Activated CD4-positive, alpha-beta T cell treated with anti-CD3 and anti-CD28 coated beads, Interleukin-2, amount 50 U/mL, for 24 hours (primary cell): ENCODE measurements at places on chromosomes 1 and 21.

DNA sequence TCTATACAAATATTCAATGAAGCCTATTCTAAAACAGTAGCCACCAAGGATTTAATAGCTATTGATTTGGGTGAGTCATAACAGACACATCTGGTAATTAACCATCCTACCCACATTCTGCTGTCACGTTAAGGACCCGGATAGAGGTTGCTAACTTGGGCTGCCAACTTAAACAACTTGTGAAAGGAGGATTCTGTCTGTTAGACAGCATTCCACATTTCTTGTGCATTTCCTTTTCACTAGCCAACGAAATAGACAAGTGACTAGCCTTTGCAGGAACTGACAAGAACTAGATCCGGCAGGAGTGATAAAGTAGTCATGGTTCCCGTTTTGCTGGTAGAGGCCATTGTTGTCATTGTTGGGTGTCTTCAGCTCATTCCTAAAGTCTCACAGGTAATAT is 9.5 kb downstream of the DSCAM start:
- DNase-seq = no peak

DNA sequence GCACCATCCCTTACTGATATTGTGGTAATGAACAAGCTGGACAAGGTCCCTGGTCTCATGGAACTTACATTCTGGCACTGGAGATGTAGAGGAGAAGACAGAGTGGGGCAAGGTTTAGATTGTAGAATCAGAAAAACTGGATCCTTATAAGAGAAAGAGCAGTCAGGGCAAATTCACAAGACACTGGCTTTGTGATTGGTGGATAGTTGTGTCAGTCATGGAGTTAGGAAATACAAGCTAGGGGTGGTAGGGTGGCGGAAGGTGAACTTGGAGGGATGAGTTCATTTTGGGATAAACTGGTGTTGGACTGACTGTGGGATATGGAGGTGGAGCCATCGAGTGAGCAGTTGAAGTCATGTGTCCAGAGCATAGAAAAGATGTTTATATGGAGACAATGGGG is 3.7 kb upstream of the TLR5 start:
- no peak for DNase-seq

DNA sequence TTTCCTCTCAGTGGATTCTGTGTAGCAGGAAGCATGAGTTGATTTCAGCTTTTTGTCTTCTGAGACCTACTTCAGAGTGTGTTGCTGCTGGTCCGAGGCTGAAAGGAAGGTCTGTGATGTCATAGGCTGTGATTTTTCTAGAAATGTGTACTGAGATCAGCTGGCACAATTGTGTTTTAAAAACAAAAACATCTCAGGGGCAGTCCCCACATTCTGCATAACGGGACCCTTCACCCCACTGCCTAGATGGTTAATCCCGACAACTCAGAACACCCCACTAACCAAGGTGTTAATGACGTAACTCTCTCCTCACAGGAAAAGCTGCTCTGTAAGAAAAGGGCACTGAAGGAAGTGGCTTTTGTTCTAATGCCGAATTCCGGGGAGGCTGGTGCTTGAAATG is 59.8 kb upstream of the PPP2R5A start:
- DNase-seq = no peak

GRCh38 chr1:60937720-60938119 is 144.6 kb upstream of the NFIA start:
- DNase-seq = no peak

GRCh38 chr1:13451399-13451965 is 41.2 kb downstream of the PRAMEF20 start:
- DNase-seq = no peak

- no peak for DNase-seq
Observed at GRCh38 chr1:198686069-198686728, 47.4 kb downstream of the PTPRC start.

- no peak for DNase-seq
Observed at GRCh38 chr1:202862679-202863560, 26.0 kb downstream of the RABIF start.
